ENCODE measurements at places on chromosomes 11 and 22.
A peak's percentile ranks its signal among the peaks of the same experiment; 100 is the strongest.

- no peak for DNase-seq
Measured at GRCh38 chr11:8086001-8086479, 5.0 kb downstream of the TUB start.

GRCh38 chr11:33500861-33501479 is 199.7 kb downstream of the C11orf91 start:
- DNase-seq, result no peak

DNA sequence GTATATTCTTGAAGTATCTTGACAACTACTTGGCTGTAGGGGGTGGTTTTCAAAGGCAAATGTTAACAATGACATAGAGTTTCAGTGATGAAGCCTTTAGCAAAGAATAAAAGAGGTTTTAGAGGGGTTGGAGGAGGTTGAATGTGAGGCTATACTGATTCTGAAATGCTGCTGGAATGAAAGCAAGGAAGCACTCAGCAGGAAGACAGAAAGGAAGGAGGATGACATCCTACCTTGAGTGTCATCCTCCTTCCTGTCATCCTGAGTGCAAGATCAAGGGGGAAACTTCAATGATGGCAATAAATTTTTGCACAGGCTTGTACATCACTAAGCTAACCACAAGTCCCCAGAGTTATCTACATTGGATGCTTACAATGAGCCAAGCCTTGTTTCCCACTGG is 120.5 kb downstream of the APIP start:
- no peak for DNase-seq

DNA sequence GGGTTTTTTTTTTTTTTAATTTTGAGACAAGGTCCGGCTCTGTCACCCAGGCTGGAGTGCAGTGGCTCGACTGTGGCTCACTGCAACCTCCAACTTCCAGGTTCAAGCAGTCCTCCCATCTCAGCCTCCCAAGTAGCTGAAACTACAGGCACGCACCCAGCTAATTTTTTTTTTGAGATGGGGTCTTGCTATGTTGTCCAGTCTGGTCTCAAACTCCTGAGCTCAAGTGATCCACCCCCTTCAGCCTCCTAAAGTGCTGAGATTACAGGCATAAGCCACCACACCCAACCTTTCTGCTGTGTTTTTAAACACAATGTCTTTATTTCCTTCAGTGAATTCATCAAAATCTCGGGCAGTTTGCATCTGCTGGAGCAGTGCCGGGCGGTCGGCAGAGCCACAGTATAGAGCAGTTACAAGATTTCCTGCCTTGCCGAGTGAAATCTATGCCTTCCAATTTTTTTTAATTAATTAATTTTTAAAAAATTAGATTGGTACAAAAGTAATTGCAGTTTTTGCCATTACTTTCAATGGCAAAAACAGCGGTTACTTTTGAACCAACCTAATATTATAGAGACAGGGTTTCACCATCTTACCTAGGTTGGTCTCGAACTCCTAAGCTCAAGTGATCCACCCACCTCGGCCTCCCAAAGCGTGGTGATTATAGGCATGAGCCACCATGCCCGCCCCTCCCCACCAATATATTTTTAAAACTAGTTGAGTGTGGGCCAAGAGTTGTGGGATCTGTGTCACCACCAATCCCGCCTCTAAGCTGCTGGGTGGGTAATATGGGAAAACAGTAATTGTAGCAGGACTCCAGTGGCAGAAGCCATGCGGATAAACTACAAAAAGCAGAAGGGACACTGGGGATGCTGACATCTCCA is 2.7 kb upstream of the ACY3 start:
- no peak for DNase-seq

DNA sequence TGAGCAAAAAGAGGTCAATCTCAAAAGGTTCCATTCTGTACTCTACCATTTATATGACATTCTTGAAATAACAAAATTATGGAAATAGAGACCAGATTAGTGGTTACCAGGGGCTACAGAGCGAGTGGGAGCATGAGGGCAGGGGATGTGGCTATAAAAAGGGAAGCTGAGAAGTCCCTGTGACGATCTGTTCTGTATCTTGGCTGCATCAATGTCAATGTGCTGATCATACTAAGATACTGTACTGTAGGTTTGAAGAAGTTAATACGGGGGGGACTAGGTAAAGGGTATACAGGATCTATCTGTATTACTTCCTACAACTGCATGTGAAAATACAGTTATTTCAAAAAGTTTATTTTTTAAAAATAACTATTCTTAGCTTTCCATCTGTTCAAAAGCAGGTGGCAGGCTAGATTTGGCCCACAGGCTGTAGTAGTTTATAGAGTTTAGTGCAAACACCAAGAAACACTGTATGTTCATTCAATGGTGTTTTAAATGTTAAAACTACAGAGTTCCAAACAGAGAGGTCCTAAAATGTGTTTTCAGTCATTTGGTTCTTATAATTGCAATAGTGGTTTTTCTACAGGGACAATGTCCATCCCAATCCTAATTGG is 78.2 kb downstream of the SMCO4 start:
- DNase-seq, result no peak

DNA sequence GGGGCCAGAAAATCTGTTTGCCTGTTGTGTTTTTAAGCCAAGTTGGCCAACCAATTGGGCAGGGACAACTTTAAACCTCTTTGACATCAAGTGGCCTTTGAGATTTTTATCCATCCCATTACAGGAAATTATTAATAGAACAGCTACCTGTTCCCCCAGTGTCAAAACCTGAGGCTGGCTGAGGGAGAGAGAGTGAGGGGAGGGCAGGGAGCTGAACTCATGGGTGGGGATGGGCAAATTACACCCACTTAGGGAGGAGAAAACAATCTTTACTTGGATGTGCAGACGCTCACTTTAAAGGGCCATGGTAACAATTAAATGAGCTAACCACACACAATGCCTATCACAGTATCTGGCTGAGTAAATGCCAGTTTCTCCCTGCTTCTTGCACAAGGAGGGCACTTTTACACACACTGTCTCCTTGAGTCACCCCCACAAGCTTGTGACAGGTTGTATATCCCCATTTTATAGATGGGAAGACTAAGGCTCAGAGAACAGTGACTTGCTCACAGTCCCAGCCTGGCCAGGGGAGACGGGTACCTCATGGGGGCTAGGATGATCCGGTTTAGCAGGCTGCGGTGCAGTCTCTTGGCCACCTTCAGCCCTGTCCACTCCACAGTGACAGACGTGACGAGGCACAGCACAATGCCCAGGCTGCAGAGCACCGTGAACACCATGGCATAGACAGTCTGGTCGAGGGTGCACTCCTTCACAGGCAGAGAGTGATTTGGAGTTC is 17.8 kb upstream of the KCNJ11 start:
- no peak for DNase-seq

DNA sequence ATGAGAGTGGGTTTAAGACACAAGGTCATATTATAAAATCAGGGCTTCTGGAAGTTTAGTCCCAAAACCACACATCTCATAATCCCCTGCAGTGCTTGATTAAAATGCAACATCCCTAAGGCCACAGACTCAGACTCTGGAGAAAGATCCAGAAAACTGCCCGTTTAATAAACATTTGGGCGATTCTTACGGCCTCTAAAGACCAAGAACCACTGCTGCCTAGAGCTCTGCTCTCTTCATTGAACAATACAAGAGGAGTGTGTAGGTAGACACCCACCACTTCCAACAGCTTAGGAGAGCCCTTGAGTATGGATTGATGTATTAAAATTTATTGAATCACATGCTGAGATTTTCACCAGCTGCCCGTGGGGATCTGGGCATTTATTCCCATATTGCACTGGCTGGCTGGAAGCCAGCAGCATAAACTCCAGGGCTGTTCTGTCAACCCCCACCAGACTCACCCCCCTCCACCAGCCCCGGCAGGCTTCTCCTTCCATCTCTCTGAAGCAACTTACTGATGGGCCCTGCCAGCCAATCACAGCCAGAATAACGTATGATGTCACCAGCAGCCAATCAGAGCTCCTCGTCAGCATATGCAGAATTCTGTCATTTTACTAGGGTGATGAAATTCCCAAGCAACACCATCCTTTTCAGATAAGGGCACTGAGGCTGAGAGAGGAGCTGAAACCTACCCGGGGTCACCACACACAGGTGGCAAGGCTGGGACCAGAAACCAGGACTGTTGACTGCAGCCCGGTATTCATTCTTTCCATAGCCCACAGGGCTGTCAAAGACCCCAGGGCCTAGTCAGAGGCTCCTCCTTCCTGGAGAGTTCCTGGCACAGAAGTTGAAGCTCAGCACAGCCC is 749 bp upstream of the BEST1 start:
- no peak for DNase-seq

DNA sequence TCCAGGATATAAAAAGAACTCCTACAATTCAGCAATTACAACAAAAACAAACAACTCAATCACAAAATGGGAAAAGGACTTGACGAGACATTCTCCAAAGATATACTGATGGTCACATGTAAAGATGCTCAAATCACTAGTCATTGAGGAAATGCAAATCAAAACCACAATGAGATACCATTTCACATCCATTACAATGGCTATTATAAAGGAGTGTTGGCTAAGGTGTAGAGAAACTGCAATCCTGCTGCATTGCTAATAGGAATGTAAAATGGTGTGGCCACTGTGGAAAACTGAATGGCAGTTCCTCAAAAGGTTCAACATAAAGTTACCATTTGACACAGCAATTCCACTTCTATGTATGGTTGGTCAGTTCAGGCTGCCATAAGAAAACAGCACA is 11.8 kb upstream of the TBCEL start:
- DNase-seq, result no peak

DNA sequence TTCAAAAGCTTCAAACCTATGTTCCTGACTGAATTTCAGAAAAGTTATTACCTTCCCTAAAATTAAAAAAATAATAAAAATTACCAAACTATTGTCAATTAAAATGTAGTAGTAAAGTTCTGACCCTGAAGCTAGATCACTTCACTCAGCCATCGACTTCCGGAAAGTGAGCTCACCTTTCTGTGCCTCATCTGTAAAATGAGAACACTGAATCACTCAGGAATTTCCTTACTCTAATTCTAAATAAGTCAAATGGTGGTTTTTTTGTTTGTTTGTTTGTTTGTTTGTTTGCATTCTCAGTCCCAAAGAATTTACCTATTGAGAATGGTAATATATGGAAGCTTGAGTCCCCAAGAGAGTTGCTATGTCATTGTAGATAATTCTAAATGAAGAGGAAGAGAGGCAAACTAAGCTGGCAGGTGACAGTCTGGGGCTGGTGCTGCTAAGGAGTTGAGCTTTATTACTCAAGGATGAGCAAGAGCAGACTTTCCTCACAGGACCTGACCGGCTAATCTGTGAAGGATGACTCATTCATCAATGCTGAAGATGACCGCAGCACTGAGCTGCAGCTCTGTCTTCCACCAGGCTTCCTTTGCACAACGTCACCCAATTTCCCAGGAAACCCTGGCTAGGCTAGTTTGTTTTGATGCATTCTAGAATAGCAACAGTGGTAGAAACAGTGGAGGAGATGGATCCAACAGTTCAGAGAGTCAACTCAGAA is 248.8 kb downstream of the RAB38 start:
- no peak for DNase-seq

DNA sequence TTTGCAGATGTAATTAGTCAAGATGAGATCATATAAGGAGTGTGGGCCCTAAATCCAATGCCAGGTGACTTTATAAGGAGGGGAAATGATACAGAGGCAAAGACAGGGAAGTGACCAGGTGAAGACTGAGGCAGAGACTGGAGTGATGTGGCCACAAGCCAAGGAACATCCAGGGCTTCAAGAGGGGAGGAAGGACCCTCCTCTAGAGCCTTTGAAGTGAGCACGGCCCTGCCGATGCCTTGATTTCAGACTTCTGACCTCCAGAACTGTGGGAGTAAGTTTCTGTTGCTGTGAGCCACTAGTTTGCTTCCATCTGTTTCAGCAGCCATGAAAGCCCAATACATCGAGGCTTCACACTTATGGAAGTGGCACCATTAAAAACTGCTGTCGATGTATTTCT is 78.7 kb downstream of the SHANK2 start:
- no peak for DNase-seq

GRCh38 chr11:74144592-74144991 is 26.2 kb downstream of the C2CD3 start:
- DNase-seq, result no peak

- no peak for DNase-seq
Measured at GRCh38 chr11:109695696-109696095, 273.7 kb downstream of the C11orf87 start.

DNA sequence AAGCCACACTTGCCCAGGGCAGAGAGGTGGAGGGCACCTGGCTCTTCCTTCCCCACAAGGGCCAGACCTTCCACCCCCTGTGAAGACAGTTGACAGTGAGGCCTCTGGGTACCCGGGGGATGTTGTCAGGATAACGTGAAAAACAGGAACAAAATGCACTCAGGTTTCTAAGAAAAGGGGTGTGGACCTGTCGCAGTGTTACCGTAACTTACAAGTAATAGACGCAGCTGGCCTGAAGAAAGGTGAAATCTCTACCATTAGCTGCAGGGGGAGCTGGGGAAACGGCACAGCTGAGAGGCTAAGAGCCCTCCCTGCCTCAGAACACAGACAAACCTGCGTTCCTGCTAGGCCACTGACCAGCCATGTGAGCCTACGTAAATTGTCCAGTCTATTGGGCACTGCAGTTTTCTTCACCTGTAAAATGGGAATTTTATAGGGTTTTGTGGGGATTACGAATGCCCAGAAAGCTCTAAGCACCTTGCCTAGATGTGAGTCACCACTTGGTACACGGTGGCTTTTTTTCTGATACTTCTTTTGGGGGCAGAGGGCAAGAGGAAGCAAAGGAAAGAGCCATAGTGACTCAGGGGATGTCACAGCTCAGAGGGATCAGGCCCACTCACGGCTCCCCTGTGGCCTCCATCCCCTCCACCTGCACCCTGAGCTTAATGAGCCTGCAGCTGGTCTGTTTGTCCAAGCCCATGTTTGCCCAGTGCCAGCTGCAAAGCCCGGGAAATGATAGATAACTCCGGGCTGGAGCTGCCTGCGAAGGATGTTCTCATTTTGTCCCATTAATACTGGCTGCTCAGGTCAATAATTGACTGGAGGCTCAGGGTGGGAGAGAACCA is 18.4 kb upstream of the CABP7 start:
- DNase-seq, result no peak

DNA sequence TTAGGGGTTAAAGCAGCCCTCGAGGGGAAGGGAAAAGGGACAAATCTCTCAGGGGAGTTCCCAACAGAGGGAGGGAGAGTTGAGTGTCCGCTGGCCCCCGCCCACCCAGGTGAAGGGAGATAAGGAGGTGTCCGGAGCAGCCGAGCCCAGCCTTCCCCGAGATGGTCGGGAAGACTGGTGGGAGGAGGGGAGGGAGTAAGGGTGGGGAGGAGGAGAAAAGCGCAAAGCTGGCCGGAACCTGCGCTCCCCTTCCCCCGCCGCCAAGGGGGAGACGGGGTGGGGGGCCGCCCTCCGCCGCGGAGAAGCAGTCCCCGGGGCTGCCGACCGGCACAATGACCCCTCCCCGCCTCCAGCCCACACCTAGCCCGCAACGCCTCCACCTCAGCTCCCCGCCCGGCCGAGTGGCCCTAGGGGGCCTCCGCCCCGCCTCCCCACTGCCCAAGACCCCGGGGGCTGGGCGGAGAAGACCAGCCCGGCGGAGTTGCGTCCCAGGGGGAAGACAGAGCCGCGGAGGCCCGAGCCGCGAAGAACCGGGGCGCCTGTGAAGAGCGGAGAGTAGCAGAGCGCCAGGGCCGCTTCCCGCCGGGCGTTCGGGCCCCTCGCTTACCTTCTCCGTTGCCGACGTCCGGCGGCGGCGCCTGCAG is 479 bp downstream of the RSF1 start:
- DNase-seq, result peak; percentile 9

All from activated T-cell treated with anti-CD3 and anti-CD28 coated beads for 4 hours (primary cell).